ENCODE measurements at places on chromosomes 7 and 10. TPM values are rescaled to one million over a fixed set of nuclear protein-coding genes. Genes with fewer than 3 reads are reported as not detected.

- no peak for DNase-seq
These were observed 23.3 kb downstream of the LRRC27 start for GRCh38 chr10:132355297-132355696.

The LUC7L2 gene
- total RNA-seq: 52.7 TPM

The MPP7 gene
- total RNA-seq: 24.6 TPM

The PRSS2 gene
- not detected for total RNA-seq

The OR2A42 gene
- total RNA-seq: not detected

GRCh38 chr7:158409816-158410330, 177.8 kb downstream of the PTPRN2 start:
- DNase-seq: no peak

DNA sequence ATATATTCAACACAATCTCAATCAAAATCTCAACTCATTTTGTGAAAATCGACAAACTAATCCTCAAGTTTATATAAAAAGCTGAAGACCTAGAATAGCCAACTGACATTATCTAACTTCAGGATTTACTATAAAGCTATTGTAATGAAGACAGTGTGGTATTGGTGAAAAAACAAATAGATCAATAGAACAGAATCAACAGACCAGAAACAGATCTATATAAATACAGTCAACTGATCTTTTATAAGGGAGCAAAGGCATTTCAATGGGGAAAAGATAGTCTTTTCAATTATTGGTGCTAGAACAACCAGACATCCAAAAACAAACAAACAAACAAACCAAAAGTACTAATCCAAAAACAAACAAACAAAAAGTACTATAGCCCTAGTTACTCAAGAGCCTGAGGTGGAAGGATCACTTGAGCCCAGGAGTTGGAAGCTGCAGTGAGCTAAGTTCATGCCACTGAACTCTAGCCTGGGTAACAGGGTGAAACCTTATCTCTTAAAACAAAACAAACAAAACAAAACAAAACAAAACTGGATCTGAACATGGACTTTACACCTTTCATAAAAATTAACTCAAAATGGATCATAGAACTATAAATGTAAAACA, 26.6 kb upstream of the AKR1D1 start:
- no peak for DNase-seq

The PNLIPRP3 gene
- 53.2 TPM for total RNA-seq

DNA sequence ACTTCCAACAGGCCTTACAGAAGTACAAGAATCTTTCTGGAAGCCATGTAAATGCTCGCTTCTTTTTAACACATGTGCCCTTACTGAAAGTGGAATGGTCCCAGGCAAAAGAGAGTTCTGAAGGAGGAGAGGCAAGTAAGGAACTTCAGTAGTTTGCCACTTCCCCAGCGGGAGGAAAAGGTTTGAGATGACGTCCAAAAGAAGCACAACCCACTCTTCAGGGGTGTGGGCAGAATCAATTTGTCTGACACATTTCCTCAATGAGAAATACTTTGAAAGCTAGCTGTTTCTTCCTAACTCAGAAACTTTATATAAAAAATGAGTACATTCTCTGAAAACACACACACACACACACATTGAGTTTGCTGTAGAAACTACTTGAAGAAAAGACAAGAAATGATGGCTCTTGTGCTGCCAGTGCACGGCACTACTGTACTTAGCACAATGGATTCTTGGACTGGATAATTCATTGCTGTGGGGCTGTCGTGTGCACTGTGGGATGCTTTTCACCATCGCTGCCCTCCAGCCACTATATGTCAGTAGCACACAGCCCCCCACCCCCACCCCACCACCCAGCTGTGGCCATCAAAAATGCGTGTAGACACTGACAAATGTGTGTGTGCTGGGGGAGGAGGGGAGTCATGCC, 183.0 kb downstream of the SRPK2 start:
- DNase-seq: no peak

- DNase-seq: no peak
These were observed 109.6 kb upstream of the FAM3C start for GRCh38 chr7:121505540-121506182.

- peak; percentile 50 for DNase-seq
These were observed 143.1 kb upstream of the STK17A start for GRCh38 chr7:43439631-43440401.

- no peak for DNase-seq
These were observed 1086.6 kb upstream of the SORCS1 start for GRCh38 chr10:108250936-108251620.

GRCh38 chr10:44697116-44697515, 214.0 kb upstream of the TMEM72 start:
- DNase-seq: no peak

The ELAPOR2 gene
- total RNA-seq: 13.3 TPM

- DNase-seq: peak; percentile 88
These were observed 7.5 kb downstream of the LAMB1 start for GRCh38 chr7:107995184-107996071.

The DMTF1 gene
- 40.8 TPM for total RNA-seq

GRCh38 chr10:85927952-85928665, 438.5 kb downstream of the GRID1 start:
- DNase-seq: peak; percentile 84

- DNase-seq: no peak
These were observed 799 bp downstream of the INTS1 start for GRCh38 chr7:1503390-1503789.

- DNase-seq: no peak
These were observed 68.1 kb upstream of the NPTX2 start for GRCh38 chr7:98548971-98549370.

DNA sequence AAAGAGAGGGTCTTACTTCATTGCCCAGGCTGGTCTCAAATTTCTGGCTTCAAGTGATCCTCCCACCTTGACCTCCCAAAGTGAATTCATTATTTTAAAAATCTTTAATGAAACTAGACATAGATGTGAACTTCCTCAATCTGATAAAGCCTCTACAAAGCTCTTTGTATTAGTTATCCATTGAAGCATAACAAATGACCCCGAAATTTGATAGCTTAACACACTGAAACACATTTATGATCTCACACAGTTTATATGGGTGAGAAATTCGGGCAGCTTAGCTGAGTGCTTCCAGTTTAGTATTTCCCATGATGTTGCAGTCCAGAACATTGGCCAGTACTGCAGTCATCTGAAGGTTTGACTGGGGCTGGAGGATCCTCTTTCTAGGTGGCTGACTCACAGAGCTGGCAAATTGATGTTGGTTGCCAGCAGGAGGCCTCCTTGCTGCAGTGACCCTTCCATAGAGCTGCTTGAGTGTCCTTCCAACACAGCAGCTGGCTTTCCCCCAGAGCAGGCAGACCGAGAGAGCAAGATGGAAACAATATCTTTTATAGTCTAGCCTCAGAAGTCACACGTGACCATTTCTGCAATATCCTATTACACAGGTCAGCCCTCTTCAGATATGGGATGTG, 16.6 kb upstream of the WNT8B start:
- DNase-seq: no peak

DNA sequence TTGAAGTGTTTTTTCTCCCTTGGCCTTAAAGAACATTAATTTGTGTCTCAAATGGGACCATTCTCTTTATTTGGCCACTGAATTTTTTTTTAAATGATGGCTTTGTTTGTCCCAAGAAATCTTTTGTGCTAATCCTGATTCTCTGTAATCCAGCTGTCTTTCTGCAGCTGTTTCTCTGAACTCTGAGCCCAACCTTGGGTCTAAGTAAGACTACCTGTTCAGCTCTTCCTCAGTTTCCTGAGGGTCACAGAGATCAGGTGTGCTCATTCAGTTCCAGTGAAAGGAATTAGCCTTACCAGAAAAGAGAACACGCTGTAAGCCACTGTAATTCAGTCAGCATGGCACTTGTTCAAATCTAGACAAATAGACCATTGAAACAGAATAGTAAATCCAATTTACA, 94.2 kb downstream of the ANKIB1 start:
- DNase-seq: no peak

- peak; percentile 17 for DNase-seq
These were observed 171.3 kb downstream of the RNLS start for GRCh38 chr10:88411772-88412349.

DNA sequence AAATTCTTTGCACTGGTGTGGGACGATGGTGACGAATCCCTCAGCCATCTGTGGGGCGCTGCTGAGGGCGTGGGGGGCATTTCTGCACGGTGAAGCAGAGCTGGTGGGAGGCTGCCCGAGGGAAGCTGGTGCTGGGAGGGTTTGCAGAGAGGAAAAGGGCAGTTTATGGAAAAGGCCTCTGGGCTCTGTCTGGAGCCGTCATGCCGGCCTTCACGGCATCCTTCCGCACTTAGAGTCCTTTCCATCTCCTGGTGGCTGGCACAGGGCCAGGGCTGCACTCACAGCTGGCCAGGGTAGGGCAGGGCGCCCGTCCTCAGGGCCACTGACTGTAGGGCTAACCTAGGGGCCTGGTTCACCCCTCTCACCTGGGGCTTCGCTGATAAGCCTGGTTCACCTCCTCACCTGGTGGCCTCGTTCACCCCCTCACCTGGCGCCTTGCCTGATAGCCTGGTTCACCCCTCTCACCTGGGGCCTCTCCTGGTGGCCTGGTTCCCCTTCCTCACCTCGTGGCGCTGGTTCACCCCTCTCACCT, 598 bp upstream of the AMZ1 start:
- no peak for DNase-seq

GRCh38 chr10:108601851-108602250, 1321.5 kb downstream of the XPNPEP1 start:
- DNase-seq: peak; percentile 74

GRCh38 chr10:113379091-113379490, 173.8 kb upstream of the HABP2 start:
- DNase-seq: no peak

DNA sequence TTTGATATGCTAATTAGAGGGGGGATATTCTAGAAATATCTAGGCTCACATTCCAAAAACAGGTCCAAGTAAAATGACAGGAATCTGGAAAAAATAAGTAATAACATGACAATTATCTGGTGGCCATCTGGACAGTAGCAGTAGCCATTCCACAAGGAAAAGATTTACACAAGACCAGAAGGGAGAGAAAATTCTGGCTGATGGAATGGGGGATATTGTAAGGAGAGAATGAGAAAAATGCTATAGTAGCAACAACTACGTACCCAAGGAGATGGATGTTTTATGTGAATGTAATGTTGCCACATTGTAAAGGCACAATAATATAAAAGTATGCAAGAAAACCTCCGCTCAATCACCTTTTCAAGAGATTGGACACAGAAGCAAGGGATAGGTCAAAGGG, 5.4 kb downstream of the MYOF start:
- DNase-seq: no peak

DNA sequence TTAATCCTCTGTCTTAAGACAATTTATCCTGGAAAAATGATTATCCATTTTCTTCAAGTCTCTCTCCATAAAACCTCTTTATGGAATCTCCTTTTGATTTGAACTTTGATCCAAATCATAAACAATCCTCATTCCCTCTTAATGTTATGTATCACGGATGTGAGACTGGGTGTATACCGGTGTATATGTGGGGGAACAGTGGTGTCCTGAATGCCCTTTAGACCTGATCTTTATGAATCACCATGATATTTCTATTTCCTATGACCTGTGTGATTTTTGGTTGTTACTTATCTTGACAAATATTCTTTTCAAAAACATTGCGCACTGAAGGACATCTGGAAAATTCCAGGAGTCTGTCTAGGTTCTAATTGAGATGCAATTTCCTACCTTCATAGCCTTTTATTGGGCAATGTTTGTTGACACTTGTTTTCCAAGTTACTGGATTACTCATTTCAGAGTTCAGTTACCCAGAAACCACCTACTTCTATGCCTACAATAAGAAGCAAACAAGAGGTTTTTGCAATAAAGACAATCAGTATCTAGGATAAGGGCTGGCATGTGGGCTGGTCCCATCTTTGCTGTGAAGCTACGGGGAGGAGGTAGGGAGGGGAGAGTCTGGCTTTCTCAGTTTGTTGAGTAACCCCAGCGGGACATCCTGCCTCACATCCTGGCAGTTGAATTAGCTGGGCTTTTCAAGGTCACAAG, 190.4 kb downstream of the CTTNBP2 start:
- DNase-seq: peak; percentile 97

DNA sequence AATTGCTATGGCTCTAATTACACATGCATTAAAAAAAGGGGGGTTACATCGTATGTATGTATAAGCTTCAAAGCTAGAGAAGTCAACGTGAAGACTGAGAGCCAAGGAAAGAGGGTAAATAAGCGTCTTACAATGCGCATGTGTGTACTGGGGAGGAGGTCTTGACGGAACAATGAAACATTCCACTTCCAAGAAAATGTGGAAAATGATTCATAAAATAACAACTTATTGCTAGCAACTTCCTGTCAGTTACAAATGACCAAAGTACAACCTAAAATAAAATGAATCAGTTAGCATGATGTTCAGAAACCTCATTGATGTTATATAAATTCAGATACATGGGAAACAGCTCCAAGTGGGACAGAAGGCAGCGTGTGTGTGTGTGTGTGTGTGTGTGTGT, 104.1 kb upstream of the RHEB start:
- peak; percentile 8 for DNase-seq
